GM03348 (cell line): ENCODE measurements at places on chromosomes 2 and 18.
A peak's percentile ranks its signal among the peaks of the same experiment; 100 is the strongest.

- DNase-seq: no peak
These were observed 31.6 kb downstream of the THNSL2 start for GRCh38 chr2:88201811-88202169.

GRCh38 chr18:39149211-39149806 is 1583.7 kb upstream of the CELF4 start:
- no peak for DNase-seq

- DNase-seq: no peak
These were observed 1365.5 kb upstream of the CHAC2 start for GRCh38 chr2:52402128-52402527.

GRCh38 chr2:103264058-103264768 is 502.4 kb downstream of the TMEM182 start:
- no peak for DNase-seq

- DNase-seq: peak; percentile 31
These were observed 509 bp downstream of the PIEZO2 start for GRCh38 chr18:11148680-11149440.

GRCh38 chr2:173358616-173359015 is 3.9 kb downstream of the CDCA7 start:
- DNase-seq: no peak

GRCh38 chr18:8945514-8945913 is 157.0 kb upstream of the NDUFV2 start:
- no peak for DNase-seq

DNA sequence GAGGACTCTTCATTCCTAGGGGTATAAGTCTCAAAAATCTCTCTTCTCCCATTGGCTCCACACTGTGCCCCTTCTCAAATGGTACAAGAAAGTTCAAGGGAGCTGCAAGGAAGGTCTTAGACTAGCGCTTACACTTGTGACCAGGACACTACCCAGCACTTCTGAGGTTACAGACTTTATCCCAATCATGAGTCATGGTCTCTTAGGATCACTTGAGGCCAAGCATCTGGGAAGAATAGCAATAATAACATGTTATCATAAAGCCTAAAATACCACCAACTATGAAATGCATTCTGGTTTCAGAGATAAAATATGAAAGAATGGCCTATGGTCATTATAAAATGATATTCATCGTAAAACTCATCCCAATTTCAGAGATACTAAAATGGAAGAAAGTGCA is 309.9 kb upstream of the PKDCC start:
- DNase-seq: peak; percentile 20

DNA sequence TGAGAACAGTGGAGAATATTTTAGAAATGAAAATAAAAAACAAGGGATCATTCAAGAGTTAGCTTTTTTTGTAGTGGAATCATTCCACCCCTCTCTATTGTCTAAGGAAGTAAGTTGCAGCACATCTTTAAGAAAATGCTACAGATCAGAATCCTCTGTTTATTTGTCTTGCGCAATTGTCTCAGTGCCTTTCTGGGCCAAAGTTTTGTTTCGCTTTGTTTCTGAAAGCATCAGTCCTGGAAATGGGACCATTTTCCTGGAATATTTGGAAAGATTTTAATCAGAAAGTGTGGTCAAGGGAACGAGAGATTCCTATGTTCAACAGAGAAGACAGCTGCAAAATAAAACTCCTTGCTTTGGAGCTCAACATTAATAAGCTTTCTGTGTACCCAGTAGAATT is 74.0 kb downstream of the NRXN1 start:
- DNase-seq: no peak

- DNase-seq: peak; percentile 23
These were observed 655 bp downstream of the RND3 start for GRCh38 chr2:150486539-150487484.

DNA sequence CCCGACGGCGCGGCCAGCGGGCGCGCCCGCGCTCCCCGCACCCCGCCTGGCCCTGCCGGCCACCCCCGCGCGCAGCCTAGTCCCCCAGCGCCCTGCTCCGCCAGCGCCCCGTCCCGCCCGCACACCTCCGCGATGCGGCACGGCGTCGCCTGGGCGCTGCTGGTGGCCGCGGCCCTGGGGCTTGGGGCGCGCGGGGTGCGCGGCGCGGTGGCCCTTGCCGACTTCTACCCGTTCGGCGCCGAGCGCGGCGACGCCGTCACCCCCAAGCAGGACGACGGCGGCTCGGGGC is 232 bp downstream of the SNED1 start:
- DNase-seq: no peak

DNA sequence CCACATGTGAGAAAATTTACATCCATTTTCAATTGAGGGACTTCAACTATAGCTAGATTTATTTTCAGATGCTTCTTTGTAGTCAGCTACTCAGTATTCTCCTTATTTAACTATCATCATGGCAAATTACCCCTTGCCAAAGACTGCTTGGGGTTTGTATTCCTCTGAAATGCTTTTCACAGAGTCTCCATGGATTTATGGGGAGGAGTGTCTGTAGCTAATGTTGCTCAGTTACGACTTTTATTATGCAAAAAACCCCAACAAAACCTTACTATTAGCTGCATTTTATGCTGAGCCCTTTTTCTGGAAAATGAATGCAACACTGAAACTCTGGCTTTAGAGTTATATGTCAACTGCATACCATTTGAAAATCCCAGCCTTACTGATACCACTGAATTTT is 78.6 kb downstream of the RFTN2 start:
- no peak for DNase-seq

DNA sequence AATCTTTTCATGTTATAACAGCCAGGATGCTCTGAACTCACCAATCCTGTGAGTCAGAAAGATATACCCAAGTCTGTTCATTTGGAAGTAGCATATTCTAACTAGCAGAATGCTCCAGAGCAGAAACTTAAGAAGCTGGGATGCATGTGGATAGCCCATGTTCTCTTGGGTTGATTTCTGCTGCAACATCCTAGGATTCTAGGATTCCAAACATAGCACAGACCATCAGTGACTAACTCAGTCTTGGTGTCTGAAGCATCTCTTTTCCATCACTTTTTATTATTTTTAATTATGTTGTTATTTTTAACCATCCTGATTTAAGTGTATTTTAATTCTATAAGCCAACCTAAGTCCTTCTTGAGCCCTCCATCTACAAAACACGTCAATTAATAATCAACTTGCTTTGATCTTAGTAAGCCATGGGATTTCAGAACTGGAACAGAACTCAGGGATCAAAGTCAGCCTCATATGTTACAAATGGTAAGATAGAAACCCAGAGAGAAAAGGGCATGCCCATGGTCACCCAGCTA is 85.4 kb downstream of the OSR1 start:
- no peak for DNase-seq

- no peak for DNase-seq
These were observed 7.9 kb downstream of the MFSD6 start for GRCh38 chr2:190415794-190416775.

DNA sequence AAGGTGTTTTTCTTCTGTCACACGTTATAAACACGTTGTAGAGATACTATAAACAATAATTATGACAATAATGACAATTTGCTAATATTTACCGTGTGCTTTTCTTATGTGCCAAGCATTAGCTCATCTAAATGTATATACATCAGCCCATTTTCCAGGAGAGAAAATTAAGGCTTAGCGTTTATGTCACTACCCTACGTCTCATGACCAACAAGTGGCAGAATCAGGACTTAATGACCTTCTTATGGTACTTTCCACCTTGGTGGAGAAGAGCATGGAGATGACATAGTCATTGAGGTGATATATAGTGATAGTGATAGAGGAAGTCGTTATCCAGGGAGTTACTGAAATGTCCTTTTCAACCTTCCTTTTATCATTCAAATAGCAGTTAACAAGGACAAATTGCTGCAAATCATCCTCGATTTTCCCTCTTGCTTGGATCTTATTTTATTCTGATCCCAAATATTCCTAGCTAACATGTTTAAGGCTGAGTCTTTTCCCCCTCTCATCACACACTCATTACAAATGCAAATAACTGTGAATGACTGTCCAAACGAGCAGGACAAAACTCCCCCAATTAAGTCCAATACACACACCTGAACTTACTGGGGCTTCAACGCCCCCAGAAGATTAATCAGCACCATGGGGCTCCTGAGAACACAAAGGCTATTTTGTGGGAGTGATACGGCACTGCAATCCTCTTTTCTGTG is 27.3 kb downstream of the SPRED2 start:
- DNase-seq: no peak

DNA sequence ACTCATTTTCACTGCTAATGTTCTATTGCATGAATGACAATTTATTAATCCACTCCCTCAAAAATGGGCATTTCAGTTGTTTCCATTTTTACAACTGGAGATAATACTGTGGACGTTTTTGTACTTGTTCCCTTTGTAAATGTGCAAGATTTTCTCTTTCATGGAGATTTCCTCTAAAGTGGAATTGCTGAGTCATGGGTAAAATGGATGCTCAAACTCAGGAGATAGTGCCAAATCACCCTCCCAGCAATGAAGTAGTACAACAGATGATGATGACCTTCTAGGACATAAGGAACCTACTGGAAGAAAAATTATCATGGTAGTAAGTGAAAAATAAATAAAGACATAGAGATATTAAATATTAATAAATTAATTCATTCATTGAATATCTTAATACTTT is 460.8 kb upstream of the CHST9 start:
- DNase-seq: no peak

DNA sequence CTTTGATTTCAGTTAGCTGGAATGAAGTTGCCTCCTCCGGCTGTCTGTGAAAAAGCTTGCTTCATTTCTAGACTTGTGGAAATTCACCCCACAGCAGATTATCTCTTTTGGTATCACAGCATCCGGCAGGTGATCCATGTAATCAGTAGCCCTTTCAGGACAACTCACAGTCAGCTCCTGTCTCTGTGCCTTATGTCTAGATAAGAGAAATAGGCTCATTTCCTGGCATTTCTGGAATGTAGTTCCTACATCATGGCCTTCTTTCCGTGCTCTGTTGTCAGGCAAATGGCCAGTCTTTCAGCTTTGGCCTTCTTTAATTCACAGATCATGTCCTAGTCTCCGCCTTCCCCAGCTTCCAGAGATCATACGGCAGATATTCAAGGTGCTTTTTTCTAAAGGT is 455.4 kb downstream of the NUP35 start:
- no peak for DNase-seq

- no peak for DNase-seq
These were observed 16.1 kb upstream of the OTX1 start for GRCh38 chr2:63034526-63034925.

DNA sequence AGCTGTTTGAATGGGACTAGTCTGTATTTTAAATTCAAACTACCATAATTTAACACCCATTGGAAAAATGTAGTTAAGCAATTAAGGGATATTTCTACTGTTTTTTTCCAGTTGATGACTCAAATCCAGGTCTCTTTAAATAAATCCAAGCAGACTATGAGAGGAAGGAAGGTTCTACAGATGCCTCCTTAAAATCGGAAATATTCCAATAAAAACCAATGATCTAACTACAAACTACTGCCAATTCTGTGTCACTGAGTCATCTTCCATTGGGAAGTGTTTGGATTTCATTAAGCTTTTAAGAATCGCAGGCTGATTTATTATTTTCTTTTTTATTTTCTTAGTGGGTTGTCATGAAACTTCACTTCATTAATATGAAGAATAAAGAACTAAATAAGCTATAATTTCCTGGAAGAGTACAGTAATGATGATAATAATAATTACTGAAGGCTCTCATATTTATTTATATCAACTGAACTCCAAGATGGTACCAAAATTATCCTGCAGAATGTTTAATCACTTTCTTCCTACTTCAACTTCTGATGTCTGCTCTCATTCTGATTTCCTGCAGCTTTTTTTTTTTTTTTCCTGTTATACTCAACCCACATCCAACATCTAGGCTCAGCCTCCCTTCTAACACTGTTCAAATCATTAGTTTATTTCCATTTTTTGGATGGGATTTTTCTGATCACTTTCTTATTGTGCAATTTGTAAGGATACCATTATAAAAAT is 166.3 kb upstream of the FN1 start:
- peak; percentile 42 for DNase-seq

- no peak for DNase-seq
These were observed 5.9 kb downstream of the NFATC1 start for GRCh38 chr18:79401494-79402208.

- DNase-seq: peak; percentile 26
These were observed 70.2 kb downstream of the TMEFF2 start for GRCh38 chr2:192124571-192124970.

- DNase-seq: peak; percentile 45
These were observed 135.6 kb downstream of the ARHGAP15 start for GRCh38 chr2:143264851-143265250.

DNA sequence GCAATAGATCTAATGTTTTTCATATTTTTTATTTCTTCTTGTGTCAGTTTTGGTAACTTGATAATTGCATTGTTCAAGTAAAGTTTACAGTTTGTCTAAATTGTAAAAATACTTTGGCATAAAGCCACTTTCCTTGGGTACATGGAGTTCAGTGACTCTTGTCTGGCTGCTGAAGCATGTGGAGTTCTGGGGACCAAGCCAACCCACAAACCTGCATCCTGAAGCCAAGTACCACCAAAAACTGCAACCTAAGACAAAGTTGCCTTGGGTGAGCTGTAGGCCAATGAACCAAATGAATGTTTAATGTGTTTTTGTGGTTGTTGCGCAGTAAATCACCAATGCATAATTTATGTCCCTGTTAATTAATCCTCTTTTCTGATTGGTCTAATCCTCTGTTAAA is 872.6 kb downstream of the BCL11A start:
- DNase-seq: no peak

DNA sequence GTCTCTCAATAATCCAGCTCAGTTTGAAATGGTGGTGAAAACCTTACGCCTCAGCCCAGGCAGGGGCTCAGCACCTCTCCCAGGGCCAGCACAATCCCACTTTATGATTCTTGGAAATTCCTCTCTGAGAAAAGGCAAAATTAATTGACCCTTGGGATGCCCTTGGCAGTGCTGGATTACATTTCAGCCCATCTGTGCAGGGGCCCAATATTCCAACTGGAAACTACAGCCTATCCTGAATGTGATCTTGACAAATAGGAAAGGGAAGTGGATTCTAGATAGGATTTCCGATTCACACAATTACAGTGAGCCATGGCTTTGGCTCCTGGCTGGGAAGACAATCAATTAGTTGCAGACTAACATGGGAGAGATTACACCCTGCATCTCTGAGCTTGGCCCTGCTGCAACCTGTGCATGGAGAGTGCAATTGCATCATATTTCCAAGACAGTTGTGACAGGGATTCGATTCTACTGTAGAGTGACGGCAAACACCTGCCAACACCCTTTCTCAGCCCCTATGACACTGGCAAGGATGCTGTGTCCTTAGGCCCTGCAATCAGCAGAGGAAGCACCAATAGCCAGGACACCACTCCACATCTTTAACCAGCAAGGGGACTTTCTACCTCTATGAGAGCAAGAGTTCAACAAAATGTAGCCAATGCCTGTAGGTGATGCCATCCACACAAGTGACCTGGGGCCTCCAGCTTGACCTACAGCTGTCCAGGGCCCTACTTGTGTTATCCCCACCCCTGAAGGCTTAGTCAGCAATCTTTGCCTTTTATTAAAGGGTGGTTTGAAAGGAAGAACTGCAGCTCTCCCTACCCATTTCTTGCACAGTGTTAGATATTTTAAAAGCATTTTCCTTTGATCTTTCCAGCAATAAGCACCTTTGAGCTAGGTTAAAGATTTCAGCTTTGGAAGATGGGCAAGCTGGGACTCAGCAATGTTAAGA is 187.2 kb upstream of the HS6ST1 start:
- DNase-seq: no peak

GRCh38 chr2:25115902-25116301 is 52.5 kb downstream of the POMC start:
- DNase-seq: peak; percentile 44

- peak; percentile 19 for DNase-seq
These were observed 536 bp downstream of the ELP2 start for GRCh38 chr18:36130039-36130831.

- no peak for DNase-seq
These were observed 47.8 kb upstream of the FOSL2 start for GRCh38 chr2:28344756-28345373.
